ENCODE measurements at places on chromosomes 7 and 10.
A peak's percentile ranks its signal among the peaks of the same experiment; 100 is the strongest.

DNA sequence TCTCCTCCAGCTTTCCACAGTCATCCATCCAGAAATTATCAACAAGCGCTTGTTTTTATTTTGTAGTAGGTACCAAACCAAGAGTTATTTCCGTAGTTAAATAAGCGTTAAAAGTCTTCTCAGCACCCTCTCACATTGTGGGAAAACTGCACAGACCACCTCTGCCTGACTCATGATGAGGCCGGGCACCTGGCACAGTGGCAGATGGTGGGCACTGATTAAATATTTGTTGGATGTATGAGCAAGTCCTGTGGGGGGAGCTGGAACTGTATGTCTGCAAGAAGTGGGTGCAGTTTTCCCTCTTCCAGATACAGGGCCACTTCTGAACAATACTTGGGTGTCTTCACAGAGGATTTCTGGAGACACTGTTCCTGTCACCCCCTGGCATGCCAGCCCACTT lies 5.3 kb upstream of the REPIN1 start:
- no peak for ATAC-seq

GRCh38 chr10:74371696-74372095 lies 220.7 kb downstream of the ADK start:
- no peak for ATAC-seq

DNA sequence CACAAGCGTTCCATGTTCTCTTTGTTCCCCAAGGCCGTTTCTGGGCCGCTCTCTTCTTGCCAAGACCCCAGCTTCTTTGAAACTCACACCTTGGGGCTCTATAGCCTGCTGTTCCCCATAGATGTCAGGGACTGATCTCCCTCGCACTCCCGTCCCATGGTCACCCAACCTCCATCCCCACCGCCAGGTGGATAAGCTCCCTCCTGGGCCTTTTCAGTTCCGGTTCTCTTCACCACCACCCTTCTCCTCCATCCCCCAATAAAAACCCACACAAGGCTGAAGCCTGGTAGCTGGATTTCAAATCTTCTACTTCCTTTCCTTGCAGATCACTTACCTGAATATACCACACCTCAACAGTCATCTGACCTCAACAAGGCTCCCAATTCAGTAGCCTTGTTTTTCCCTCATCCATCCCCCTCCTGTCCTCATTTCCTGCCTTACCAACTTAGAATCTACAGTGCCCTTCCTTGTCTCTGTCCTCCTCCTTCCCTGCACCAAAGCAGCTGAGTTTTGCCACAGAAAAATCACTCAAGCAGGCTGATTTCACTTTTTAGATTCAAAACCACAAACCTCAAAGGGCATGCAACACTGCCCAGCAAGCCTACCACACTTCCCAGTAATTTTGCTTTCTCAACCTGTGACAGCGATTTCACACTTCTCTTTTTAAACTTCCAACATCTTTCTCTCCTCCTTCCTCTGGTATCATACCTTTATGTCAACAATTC lies 7.7 kb downstream of the SLC37A3 start:
- ATAC-seq = no peak

DNA sequence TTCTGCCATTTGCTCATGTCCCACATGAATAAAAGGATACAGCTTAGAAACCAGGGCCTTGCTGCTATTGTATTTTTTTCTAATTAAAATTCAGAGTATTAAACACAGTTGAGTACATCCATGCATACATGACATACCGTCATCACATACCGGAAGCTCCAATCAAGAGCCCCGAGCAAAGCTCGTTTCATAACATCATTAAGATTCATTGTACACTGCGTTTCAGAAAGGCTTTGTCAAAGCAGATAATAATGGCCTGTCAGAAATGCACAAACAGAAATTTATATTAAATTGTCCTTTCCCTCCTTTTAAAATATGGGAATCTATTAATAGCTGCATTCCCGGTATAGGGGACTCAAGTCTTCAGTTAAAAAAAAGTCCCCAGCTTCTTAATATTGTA lies 103.4 kb downstream of the PRTFDC1 start:
- peak; percentile 43 for ATAC-seq

DNA sequence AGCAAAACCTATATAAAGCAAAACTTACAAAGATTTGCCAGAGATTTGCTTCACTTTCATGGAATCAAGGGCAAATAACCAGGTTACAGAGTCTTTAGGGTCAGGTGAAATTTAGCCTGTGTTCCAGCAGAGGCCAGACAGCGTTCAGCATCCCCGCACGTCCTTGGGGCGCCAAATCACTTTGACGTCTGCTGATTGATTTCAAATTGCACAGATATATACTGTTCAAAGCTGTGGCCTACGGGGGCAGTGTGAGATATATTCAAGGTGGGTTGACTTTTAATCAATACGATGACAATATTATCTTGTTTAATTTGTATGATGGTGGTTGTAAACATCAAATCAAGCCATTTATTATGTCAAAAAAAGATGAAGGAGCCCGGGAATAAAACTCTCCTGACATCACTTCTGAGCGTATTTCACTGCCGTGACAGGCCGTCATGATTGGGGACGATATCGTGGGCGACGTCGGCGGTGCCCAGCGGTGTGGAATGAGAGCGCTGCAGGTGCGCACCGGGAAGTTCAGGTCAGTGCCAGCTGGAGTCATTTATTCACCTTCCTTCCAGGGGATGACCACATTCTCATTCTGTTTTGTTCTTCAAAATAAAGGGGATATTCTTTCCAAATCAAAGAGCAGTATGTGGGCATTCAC lies 55.2 kb downstream of the LHPP start:
- no peak for ATAC-seq

- no peak for ATAC-seq
Observed at GRCh38 chr10:31069411-31069810, 37.7 kb upstream of the ZNF438 start.

Data from esophagus mucosa (tissue), 1 donor.